ENCODE measurements at places on chromosomes 6 and 20. TPM values are rescaled to one million over a fixed set of nuclear protein-coding genes. Genes with fewer than 3 reads are reported as not detected.

The PRND gene
- total RNA-seq: not detected

The WFDC11 gene
- not detected for total RNA-seq

The WFDC8 gene
- total RNA-seq: not detected

The PACRG gene
- not detected for total RNA-seq

DNA sequence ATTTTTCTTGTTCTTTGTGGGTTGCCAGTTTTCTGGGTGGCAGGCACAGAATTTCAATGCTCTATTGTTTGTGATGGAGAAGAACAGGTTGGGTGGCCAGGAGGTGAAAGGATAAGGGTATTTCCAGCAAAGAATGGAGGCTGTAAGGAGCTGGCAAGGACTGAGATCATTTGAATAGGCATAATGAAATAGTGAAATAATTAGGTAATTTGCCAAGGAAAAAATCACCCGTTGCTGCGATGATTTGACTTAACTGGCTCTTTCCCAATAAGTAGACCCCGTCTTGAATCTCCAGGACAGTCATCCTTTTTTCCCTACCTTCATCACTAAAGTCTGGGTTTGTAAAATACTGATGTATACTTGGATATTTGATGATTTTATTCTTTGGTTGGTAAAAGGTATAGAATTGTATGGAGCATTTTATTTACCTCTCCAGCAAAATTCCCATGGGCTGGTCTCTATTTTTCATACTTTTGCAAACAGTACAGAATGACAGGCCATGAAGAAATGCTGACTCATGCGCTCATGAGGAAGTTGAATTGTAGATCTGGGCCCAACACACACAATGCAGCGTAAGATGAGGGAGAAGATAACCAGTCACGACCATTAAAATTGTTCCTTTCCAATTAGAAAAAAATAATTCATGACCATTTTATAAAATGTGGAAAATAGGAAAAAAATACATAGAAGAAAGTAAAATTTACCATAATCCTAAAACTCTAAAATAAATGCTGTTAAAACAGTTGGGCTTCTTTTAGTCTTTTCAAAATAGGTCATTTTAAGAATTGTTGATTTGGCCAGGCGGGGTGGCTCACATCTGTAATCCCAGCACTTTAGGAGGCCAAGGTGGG, 2.4 kb upstream of the GCNT2 start:
- no peak overlapping the region for H3K4me3 ChIP-seq
- H3K4me1 ChIP-seq: peaks cover 22% of the 10 kb centered on the region
- no peaks in the 10 kb centered on the region for H3K36me3 ChIP-seq
- H3K27ac ChIP-seq: peak overlapping the region; percentile 15

- H3K4me3 ChIP-seq: no peak overlapping the region
- H3K27ac ChIP-seq: peak overlapping the region; percentile 24
- H3K27me3 ChIP-seq: no peaks in the 10 kb centered on the region
- H3K4me1 ChIP-seq: peaks cover 27% of the 10 kb centered on the region
- no peak for DNase-seq
Measured at GRCh38 chr6:109304284-109305015, 77.8 kb downstream of the CD164 start.

- H3K4me1 ChIP-seq: no peaks in the 10 kb centered on the region
- no peaks in the 10 kb centered on the region for H3K27me3 ChIP-seq
- H3K4me3 ChIP-seq: no peak overlapping the region
- H3K27ac ChIP-seq: peak overlapping the region; percentile 49
- peak; percentile 45 for DNase-seq
Measured at GRCh38 chr6:139080255-139080920, 51.8 kb downstream of the ABRACL start.

- no peak for DNase-seq
- H3K4me1 ChIP-seq: no peaks in the 10 kb centered on the region
- H3K27me3 ChIP-seq: no peaks in the 10 kb centered on the region
Measured at GRCh38 chr6:134984821-134985220, 34.9 kb upstream of the ALDH8A1 start.

- H3K4me1 ChIP-seq: no peaks in the 10 kb centered on the region
- no peaks in the 10 kb centered on the region for H3K36me3 ChIP-seq
- DNase-seq: no peak
- no peak overlapping the region for H3K27ac ChIP-seq
- no peaks in the 10 kb centered on the region for H3K27me3 ChIP-seq
Measured at GRCh38 chr6:127938701-127939100, 37.8 kb upstream of the THEMIS start.

- H3K4me3 ChIP-seq: no peak overlapping the region
- H3K27ac ChIP-seq: no peak overlapping the region
- no peaks in the 10 kb centered on the region for H3K27me3 ChIP-seq
Measured at GRCh38 chr20:17993546-17993945, 24.7 kb downstream of the MGME1 start.

DNA sequence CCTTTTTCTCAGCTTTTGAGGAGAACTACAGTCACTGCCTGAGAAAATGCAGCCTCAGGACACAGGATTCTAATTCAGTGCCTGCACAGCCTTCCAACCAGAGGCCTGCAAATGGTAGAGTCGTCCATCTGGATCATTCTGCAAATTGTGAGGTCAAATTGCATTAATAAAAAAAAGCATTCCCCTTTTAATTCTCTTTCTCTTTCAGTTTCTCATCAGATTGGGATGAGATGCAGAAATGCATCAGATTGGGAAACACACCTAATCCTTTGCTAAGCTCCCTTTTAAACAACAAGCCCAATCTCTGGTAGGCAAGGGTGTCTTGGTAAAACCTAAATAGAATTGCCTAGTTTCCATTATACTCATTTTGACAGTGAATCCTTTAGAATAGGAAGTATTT, 838.8 kb downstream of the MAFB start:
- no peaks in the 10 kb centered on the region for H3K36me3 ChIP-seq
- no peak overlapping the region for H3K27ac ChIP-seq
- H3K4me1 ChIP-seq: peaks cover 8% of the 10 kb centered on the region
- H3K4me3 ChIP-seq: no peak overlapping the region

- no peak overlapping the region for H3K4me3 ChIP-seq
- H3K36me3 ChIP-seq: no peaks in the 10 kb centered on the region
- no peak for DNase-seq
- H3K27me3 ChIP-seq: no peaks in the 10 kb centered on the region
Measured at GRCh38 chr6:154689493-154690255, 43.5 kb upstream of the SCAF8 start.

DNA sequence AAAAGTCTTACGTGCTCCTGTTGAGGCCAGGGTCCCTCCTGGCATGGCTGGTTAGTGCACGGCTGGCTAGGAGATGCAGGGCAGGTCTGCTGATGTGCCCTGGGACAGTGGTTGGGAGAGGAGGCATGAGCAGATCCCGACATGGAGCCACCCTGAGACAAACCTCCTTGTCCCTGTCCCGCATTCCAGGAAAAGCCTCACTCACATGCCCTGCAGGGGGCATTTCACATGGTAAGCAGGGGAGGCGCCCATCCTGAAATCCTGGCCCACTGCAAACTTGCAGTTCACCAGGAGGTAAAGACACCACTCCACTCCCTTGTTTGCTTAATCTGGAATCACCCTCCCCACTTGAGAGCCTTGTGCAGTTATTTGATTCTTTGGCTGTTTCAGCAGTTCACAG, 116.7 kb upstream of the SLC24A3 start:
- H3K27me3 ChIP-seq: no peaks in the 10 kb centered on the region
- H3K4me1 ChIP-seq: no peaks in the 10 kb centered on the region
- no peak overlapping the region for H3K27ac ChIP-seq
- no peak for DNase-seq

DNA sequence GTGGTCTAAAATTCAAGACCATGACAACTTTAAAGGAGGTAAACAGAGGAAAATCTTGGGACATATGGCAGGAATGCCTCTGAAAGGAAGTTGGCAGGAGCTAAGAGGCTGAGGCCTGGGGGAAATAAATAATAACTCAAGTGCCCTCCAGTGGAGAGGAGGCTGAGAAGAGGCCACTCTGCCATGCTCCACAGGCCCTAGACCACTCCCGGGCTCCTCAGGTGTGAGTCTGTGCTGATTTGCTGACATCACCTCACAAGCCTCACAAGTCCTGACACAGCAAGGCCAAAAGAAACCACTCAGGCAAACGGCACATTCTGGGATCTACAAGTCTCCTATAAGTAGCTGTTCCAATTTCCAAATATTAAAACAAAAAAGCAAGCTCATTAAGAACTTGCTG, 91.0 kb upstream of the RIPOR2 start:
- H3K4me3 ChIP-seq: no peak overlapping the region
- no peaks in the 10 kb centered on the region for H3K27me3 ChIP-seq
- H3K36me3 ChIP-seq: no peaks in the 10 kb centered on the region
- no peaks in the 10 kb centered on the region for H3K4me1 ChIP-seq
- no peak for DNase-seq

DNA sequence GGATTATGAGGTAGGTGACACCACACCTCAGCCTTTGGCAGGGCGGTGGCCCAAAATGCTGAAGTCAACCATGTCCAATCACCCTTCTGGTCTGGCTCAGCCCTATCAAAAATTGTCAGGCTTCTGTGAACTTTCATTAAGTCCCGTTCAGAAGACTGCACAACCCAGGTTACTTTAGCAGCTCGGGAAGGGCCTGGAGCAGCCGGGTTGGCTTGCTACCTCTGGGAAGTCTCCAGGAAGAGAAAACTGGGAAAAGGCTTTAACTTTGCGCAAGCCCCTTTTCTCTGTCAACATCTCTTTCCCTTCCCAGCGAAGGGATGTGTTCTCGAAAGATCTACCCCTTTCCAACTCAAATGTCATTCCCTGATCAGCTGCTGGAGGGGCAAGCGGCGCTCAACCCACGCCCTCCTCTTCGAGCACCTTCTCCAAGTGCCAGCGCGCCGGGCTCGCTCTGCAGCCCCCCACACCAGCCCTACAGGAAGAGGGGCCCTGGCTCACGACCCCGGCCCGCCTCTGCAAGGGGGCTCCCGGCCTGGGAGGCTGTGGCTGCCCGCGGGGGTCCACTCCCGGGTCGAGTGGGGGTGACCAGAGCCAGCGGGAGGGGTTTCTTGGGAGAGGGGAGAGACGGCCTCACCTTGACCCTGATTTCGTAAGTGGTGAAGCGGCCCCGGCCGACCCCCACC, 573 bp downstream of the SNX3 start:
- peak overlapping the region; percentile 97 for H3K27ac ChIP-seq
- DNase-seq: no peak
- no peaks in the 10 kb centered on the region for H3K36me3 ChIP-seq
- no peaks in the 10 kb centered on the region for H3K27me3 ChIP-seq
- peak overlapping the region; percentile 100 for H3K4me3 ChIP-seq

GRCh38 chr6:156060013-156060412, 604.4 kb upstream of the NOX3 start:
- no peak overlapping the region for H3K4me3 ChIP-seq
- no peak for DNase-seq
- no peak overlapping the region for H3K27ac ChIP-seq
- H3K4me1 ChIP-seq: peaks cover 12% of the 10 kb centered on the region
- H3K36me3 ChIP-seq: no peaks in the 10 kb centered on the region

DNA sequence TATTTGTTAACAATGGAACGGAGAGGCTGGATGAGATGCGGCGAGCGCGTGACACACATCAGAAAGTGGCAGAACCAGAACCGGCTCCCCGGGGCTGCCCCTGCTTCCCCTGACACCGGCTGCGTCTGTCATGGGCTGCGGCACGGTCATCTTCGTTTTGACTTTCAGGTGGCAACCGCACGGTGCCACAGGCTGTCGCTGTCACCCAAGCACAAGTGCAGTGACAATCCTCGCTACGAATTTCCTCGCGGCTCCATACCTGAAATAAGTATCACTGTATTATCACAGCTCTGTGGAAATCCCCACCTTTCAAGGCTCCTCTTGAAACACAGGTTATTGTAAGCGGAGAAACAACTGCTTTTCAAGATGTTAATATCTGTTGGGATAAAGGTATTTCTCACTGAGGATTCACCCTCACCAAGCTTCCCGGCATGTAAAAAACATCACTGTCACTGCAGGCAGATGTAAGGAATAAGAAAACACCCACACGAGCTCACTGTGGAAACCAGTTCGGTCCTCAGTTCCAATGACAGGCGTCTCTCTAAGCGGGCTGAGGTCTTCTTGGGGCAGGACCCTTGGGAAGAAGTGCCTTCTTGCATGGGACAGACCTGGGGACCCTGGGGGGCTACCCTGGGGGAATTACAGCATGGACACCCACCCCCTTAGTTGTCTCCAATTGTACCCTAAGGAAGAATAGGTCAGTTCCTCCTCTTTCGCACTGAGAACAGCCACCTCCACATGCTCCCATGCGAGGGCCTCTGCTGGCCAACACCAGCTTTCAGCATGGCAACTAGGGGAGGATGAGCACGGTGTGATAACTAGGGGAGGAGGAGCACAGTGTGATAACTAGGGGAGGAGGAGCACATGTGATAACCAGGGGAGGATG, 86.3 kb downstream of the DACT2 start:
- no peak overlapping the region for H3K4me3 ChIP-seq
- H3K36me3 ChIP-seq: no peaks in the 10 kb centered on the region

DNA sequence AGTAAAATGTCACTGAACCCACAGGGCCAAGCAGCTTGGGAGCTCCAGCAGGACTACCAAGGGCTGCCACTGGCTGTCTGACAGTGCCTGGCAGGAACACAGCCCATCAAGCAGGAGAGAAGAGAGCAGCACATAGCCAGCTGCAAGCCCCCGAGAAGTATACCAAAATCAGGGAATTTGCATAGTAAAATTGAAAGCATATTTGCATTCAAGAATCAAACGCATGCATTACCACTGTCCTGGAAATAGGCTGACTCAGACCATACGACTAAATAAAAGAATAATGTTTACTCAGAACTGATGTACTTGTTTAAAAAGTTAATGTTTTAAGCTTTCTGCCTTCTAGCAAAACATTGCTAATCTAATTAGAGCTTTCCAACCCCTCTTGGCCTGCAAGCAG, 298.1 kb downstream of the TFAP2B start:
- DNase-seq: no peak
- no peaks in the 10 kb centered on the region for H3K36me3 ChIP-seq
- no peaks in the 10 kb centered on the region for H3K27me3 ChIP-seq
- no peaks in the 10 kb centered on the region for H3K4me1 ChIP-seq

DNA sequence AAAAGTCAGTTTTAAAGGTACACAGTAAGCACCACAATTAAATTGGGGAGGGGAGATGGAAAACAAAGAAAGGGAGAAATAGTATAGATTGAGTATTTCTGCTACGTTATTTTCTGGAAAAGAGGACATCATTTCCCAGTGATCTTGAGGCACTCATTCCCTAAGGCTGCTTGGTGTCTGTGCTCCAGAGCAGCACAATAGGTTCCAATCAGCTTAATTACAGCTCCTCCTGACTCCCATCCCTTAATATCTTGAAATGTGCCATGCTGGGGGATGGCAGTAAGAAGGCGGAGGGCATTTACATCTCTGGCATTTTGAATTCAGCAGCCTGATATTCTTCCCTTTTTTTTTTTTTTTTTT, 39.5 kb upstream of the BEND3 start:
- H3K4me1 ChIP-seq: no peaks in the 10 kb centered on the region
- no peak for DNase-seq
- H3K27me3 ChIP-seq: no peaks in the 10 kb centered on the region
- no peak overlapping the region for H3K4me3 ChIP-seq
